ENCODE measurements at places on chromosomes 1 and 21.

- no peak for DNase-seq
Observed at GRCh38 chr1:56017336-56017735, 562.0 kb downstream of the PLPP3 start.

DNA sequence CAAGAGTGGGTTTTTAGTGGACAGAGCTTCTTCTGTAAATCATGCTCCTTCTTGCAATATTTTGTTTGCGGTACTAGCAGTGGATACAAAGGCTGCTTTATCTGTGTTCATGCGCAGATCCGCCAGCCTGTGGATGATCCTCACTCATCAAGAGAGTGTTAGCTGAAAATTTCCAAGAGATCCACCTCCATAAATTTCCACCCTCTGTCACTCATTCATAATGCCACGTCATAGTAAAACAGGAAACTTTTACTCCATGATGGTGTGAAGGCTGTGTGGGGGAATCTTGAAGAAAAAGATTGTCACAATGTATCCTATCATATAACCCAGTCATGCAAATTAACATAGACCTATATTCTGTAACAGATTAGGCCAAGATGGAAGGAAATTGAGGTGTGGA is 4.4 kb upstream of the MAPKAPK2 start:
- DNase-seq: peak; percentile 69

GRCh38 chr1:1858382-1859086 is 32.4 kb downstream of the GNB1 start:
- DNase-seq: peak; percentile 69

- DNase-seq: no peak
Observed at GRCh38 chr1:2971609-2972008, 49.7 kb upstream of the ACTRT2 start.

- no peak for DNase-seq
Observed at GRCh38 chr1:145956781-145957442, 905 bp downstream of the LIX1L start.

DNA sequence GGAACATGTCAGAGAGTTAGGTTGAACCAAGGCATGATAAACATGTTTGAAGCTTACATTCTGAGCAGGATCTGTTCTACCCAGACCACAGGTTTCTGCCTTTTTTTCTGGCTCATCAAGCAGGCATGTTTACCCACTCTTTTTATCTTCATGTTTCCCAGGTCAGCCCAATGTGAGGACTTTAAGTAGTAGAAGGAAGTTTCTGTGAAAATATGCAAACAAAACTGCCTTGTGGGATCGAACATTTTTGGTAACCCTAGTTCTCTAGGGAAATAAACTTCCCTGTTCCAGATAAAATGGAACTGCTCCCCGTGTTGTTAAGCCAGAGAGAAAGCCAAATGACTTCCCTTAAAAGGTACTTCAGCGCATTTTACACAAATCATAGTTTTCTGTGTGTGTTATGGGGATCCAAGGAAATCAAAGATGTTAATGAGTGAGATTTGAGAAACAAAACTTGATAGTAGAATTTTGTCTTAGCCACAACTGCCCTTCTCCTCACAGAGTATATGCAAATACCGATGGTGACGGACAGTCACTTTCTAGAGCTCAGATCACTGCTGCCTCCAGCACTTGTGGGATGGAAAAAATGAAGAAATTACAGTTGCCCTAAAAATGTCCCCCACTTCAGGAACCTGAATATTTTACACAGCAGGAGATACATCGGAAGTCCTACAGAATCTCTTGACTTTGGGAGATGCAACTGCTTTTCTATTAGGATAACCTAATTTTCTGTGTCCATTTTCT is 765 bp upstream of the HIPK1 start:
- DNase-seq: peak; percentile 40

GRCh38 chr1:59005491-59006288 is 221.8 kb upstream of the JUN start:
- no peak for DNase-seq

DNA sequence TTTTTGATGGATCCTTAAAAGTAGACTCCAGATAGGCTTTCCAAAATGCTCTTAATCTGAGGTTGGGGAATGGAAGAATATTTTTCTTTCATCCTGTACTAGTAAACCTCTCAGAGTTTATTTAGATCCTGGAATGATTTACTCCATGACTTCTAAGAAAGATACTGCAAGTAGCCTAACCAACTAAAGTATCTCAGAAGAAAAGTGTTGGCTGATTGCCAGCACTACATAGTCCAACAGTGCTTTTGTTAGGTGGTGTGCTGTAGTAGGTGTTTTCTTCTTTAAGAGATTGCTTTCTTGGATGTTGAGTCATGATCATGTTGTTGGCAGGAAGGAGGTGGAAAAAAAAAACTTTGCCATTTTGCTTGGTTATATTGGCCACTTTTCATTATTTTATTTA is 119.8 kb downstream of the OSBPL9 start:
- peak; percentile 23 for DNase-seq

GRCh38 chr21:34534522-34534921 is 22.5 kb upstream of the KCNE1 start:
- peak; percentile 78 for DNase-seq

- DNase-seq: no peak
Observed at GRCh38 chr1:174964972-174965361, 34.8 kb upstream of the CACYBP start.

DNA sequence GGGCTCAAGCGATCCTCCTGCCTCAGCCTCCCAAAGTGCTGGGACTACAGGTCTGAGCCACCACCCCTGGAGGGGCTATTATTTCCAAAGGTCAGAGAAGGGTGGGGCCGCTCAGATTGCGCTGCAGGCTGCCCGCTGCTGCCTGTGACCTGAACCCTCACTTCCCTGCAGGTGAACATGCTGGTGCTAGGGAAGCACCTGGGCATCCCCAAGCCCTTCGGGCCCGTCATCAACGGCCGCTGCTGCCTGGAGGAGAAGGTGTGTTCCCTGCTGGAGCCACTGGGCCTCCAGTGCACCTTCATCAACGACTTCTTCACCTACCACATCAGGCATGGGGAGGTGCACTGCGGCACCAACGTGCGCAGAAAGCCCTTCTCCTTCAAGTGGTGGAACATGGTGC is 8.6 kb upstream of the PADI6 start:
- DNase-seq: no peak

DNA sequence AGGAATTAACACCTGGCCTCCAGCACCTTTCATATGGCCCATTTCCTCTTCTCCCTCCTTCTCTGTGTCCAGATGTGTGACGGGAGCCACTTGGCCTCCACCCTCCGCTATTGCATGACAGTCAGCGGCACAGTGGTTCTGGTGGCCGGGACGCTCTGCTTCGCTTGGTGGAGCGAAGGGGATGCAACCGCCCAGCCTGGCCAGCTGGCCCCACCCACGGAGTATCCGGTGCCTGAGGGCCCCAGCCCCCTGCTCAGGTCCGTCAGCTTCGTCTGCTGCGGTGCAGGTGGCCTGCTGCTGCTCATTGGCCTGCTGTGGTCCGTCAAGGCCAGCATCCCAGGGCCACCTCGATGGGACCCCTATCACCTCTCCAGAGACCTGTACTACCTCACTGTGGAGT is 5.6 kb downstream of the TMEM61 start:
- DNase-seq: no peak

- no peak for DNase-seq
Observed at GRCh38 chr1:91736715-91737615, 149.0 kb downstream of the TGFBR3 start.

GRCh38 chr1:47351305-47351704 is 17.7 kb downstream of the CMPK1 start:
- no peak for DNase-seq

DNA sequence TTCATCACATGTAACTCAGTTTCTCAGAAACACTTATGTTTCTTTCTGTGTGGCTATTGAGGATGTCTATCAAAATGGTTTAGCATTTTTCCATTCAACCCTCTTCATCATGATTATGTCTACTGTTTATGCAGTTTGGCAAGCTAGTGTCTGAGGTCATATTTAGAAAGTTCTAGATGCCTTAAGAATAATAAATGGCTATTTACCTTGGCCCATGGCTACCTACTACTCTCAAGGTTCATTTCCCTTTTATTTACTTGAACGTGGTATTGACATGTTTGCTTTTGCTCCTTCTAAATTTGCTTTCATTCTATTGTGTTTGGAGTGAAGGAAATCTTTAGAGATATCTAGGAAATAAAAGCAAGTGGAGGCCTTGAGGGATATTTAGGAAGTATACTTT is 193.7 kb upstream of the OLFM3 start:
- no peak for DNase-seq

GRCh38 chr1:23673086-23673813 is 18.4 kb upstream of the RPL11 start:
- DNase-seq: peak; percentile 21

DNA sequence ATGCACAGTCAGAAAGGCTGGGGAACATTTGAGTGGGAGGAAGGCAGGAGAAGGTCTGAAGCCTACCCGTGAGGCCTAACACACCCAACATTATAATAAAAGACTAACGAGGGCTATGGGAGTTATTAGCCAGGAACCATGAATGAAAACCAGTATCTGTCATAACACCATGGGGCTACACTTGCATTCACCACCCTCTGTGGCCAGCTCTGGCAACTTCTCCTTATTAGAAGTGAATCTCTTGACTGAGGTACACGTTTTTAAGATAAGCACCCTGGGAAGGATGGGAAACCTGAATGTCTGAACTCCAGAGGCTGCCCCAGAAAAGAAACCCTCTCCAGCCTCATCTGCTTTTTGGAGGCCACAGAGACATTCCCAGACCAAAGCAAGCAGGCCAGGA is 204.3 kb upstream of the RAB4A start:
- DNase-seq: peak; percentile 23

- DNase-seq: no peak
Observed at GRCh38 chr1:90561911-90562310, 155.2 kb downstream of the BARHL2 start.

GRCh38 chr1:64848803-64849202 is 103.9 kb downstream of the RAVER2 start:
- no peak for DNase-seq

GRCh38 chr1:86866665-86867064 is 47.3 kb downstream of the SELENOF start:
- DNase-seq: peak; percentile 47

- peak; percentile 95 for DNase-seq
Observed at GRCh38 chr1:182614796-182615454, 10.7 kb upstream of the RGS16 start.

GRCh38 chr21:20443558-20444155 is 554.6 kb upstream of the NCAM2 start:
- DNase-seq: peak; percentile 2

DNA sequence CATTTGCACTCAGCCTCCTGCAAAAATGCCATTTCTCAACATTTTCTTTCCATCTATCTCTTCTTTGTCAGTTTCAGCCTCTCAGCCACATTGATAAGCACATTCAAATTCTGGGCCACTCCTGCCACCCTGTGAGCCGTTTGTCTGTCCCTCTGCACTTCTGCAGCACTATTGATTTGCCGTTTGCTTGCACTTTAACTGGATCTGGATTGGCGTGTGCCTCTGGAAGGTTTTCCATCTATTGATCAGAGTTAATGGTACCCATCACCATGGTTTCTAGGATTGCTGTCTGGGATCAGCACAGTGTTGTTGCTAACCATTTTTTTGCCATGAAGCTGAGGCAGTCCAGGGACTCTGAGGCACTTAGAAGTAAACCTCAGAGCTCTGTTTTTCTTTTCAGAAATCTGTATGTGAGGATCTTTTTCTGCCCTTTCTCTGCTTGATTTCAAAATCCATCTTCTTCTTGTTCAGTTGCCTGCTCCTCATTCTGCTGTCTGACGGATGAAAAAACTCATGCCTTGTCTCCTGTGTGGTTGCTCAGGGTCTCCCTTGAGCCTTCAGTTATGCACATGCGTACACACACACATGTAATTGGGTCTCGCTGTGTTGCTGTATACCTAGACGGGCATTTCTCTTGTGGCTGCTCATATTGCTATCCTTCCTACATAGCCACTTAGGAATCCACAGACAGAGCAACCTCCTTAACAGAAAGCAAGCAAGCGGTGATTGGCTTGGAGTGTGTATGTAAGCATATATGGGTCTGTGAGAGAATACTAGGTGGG is 67.9 kb downstream of the NOS1AP start:
- no peak for DNase-seq

GRCh38 chr21:20373031-20373430 is 625.2 kb upstream of the NCAM2 start:
- no peak for DNase-seq

DNA sequence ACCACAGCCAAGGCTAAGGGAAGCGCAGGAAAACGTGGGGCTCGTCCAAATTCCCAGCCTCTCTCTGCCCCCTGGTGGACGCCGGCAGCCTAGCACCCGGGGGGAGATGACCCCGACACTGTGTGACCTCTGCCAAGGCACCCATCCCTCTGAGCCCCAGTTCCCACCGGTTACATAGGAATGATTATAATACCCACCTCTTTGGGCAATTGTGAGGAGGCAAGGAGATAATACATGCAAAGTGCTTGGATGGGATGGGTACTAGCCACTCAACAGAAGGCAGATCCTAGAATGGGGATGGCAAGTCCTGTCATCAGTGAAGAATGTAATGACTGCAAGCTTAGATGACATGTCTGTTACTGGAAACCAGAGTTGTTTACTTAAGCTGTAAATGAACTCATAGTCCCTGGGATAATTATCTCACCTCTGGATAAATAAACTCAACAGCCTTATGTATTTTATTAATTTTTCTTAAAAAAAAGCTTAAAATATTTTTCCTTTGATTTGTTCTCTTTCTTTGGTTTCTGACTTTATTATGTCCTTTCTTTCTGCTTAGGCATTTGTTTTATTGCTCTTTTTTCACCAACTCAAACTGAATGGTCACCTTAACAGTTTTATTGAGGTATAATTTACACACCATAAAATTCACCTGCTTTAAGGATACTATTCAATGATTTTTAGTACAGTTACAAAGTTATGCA is 11.3 kb upstream of the BMP8B start:
- peak; percentile 66 for DNase-seq
